SK-N-DZ (cell line): ENCODE measurements at places on chromosomes 1 and 21.

DNA sequence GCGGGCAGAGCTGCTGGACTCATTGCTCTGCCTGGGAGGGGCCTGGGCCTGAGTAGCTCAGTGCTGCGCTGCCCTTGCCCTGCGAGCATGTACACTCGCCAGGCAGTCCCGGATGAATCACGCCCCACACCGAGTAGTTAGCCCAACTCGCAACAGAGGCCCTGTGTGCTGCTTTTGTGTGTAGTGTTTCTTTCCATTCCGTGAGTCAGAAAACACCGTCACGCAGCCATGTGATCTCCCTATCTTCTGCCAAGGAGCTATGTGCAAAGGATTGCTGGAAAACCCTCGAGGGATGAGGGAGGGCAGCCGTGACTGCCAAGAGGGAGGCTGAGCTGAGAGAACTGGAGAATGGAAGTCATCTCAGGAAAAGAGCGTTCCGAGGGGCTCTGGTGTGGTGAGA is 37.3 kb downstream of the NENF start:
- DNase-seq = no peak

- DNase-seq = no peak
Measured at GRCh38 chr1:16219968-16220500, 7.6 kb upstream of the ARHGEF19 start.

GRCh38 chr1:202047977-202048376 is 37.6 kb downstream of the ELF3 start:
- no peak for DNase-seq

DNA sequence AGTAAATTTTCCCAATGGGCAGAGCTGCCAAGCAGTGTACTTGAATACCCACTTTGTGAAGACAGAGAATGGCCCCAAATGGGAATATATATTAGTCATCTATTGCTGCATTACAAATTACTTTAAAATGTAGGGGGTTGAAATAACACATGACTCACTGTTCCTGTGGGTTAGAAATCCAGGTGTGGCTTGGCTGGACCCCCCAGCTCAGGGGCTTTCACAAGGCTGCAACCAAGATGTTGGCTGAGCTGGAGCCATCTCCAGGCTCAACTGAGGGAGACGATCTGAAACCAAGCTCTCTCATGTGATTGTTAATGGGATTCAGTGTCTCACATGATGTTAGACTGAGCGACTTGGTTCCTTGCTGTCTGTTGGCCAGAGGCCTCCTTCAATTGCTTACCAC is 33.4 kb upstream of the ARHGAP29 start:
- DNase-seq = no peak

DNA sequence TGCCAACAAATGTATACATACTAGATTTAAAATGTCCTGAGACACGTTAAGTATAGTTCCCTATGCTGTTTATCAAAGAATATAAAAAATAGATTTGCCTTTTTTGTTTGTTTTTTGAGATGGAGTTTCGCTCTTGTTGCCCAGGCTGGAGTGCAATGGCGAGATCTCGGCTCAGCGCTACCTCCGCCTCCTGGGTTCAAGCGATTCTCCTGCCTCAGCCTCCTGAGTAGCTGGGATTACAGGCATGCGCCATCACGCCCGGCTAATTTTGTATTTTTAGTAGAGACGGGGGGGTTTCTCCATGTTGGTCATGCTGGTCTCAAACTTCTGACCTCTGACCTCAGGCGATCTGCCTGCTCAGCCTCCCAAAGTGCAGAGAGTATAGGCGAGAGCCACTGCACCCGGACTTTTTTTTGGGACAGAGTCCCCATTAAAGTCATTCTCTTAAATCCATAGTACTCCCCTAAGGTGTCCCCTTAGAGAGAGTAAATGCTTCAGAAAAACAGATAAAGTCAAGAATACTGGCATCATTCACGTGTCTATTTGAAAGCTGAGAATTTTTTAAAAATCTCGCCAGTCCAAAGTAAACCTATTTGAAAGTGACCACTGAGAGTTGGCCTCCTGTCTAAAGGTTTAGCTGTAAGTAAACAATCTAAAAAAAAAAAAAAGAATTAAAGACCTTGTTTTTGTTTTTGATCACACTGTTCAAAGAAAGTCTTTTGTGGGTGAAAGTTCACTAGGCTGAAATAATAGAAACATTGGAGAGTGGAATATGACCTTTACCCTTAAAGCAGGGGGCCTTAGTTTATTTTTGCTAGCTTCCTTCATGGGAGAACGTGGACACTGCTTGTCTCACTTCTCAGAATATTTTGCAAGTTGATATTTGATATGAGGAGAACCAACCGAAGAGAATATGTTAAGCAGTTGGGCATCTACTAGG is 48.0 kb upstream of the SLC16A1 start:
- DNase-seq = no peak

DNA sequence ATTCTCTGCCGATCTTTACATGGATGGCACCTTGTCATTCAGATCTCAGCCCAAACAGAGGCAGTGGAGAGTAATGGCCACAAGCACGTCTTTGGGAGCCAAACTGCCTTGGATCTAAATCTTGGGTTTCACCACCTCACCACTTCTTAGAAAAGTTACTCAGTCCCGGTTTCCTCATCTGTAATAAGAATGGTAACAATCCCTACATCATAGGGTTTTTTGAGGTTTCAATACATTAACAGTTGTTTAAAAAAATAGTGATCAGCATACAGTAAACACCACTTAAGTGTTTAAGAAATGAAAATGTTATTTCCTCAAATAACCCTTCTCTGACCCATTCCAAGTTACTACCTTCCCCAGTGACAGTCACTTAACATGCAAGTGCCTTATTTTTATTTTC is 38.5 kb upstream of the KCNA3 start:
- no peak for DNase-seq

GRCh38 chr1:64308866-64309265 is 105.4 kb downstream of the UBE2U start:
- no peak for DNase-seq

DNA sequence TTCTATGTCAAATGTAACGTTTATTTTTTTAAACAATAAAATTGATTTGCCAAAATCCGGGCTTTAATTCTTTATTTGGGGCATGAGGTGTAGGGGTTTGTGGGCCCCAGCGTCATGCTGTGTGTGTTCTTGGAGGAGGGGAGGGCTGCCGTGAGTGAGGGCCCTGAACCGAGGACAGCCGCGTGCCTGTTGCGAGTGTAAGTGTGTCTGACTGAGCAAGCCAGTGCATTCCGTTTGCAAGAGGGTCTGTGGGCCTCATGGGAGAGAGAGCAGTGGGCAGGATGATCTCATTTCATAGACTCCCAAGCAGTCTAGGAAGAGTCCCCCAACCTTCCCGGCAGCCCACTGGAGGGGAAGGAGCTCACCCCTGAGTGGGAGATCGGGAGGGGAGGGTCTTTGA is 21.4 kb upstream of the SPSB1 start:
- DNase-seq = no peak

DNA sequence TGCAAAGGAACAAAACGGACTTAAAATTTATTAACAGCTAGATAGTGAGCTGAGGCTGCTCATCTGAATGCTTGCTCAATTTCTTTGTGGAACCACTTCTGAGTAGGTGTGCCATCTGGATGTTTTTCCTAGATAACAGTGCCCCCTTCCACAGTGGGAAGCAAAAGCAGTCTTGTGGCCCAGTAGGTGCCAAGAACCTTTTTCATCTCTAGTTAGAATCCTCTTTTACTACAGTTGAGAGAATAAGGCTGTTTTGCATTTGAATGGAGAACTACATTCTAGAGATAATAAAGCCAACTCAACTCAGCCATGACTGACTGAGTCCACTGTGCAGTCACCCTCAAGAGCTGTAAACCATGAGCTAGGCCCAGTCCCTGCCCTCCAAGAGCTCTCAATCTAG is 13.3 kb downstream of the F3 start:
- DNase-seq = no peak

GRCh38 chr21:38839328-38840286 is 33.9 kb downstream of the ETS2 start:
- DNase-seq = no peak

- DNase-seq = no peak
Measured at GRCh38 chr1:203898458-203899352, 37.3 kb downstream of the SNRPE start.

- DNase-seq = peak; percentile 55
Measured at GRCh38 chr1:215111916-215112315, 29.4 kb downstream of the KCNK2 start.

DNA sequence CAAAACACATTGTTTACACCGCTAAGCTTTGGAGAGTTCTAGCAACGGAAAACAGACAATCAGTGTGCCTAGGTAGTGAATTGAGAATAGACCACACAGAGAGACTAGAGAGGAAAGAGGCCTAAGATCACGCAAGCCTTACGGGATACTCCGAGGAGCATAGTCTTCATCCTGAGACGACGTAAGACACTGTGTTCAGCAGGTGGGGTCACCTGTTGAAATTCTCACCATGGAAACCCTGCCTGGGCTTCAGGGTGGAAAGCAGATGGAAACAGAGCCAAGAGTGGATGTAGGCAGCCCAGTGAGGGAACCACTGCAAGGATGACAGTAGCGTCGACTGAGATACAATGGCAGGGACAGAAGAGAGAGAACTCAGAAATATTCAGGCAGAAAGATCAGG is 40.2 kb downstream of the COA6 start:
- DNase-seq = no peak

- DNase-seq = no peak
Measured at GRCh38 chr1:27298632-27299384, 23.2 kb upstream of the TMEM222 start.

GRCh38 chr1:177444997-177445746 is 274.4 kb downstream of the BRINP2 start:
- no peak for DNase-seq

DNA sequence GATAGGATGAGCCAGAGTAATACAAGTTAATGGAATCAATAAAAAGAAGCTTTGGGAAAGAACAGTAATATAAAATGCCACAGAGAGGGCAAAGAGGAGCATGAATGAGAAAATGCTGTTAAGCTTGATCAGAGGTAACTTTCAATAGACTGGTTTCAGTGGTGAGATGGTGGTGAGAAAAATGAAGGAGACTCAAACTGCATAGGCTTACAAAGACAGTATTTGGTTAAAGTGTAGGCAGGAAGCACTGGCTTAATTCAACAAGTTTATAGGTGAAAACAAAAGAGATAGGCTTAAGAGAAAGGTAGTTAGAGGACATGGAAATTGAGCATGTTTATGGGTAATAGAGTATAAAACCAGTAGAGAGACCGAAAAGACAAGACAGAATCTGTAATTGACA is 298.6 kb upstream of the ADAMTS5 start:
- no peak for DNase-seq

GRCh38 chr1:65253800-65254319 is 55.5 kb upstream of the DNAJC6 start:
- DNase-seq = no peak

DNA sequence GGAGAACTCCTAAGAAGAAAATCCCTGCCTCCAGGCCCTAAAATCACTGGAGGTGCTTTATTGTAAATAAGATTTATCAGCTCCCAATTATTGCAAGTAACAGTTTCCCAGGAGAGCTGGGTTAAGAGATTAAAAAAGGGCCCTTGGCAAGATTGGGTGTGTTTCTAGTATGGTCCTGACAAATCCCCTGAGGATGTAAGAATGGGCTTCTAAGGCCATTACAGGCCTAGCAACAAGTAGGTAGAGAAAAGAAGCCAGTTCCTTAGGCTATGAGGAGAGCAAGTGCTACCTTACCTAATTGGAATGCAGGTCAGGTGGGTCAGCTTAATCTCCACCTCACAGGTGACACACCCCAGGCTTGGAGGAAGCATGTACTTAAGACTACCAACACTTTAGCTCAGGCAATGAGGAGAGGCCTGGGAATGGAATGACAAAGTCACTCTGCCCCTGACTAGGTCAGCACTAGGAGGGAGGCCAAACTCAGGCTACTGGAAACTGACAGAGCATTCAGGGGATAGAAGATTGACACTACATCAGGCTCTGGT is 6.8 kb upstream of the OTUD7B start:
- no peak for DNase-seq

- DNase-seq = no peak
Measured at GRCh38 chr1:86285796-86286195, 110.3 kb downstream of the ODF2L start.

DNA sequence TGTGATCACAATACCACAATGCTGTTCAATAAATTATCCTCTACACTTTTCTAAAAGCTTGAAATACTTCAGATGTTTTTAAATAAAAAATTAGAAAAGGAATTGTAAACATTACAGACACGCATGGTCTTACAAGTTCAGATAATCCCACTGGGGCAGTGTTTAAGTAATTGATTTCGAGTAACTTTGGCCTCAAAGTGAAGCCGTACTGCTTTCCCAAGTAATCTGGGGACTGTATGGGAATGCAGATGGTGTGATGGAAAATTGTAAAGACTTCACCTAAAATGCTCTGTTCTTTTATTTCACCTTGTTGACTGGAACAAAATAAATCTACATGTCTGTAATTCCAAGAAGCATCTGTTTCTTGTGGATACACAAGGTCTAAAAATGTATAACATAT is 401.7 kb upstream of the LYPLAL1 start:
- no peak for DNase-seq

GRCh38 chr1:67479146-67479891 is 49.1 kb upstream of the SERBP1 start:
- DNase-seq = no peak

DNA sequence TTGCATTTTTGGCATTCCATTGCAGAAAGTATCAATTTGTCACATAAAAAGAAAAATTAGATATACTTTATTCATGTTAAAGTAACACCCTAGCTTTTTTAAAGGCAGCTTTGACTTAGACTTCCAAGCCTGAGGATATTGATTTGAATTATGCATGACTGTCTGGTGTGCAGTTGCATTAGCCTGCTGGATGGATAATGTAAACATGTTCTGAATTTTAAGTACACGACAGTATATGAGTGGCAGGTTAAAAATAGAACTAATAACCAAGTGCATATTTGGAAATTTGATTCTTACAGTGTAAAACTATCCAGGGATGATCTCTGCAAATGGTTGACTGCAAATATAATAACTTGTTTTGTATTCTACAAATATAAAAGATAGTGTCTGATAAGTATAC is 124.0 kb downstream of the SYT14 start:
- no peak for DNase-seq

DNA sequence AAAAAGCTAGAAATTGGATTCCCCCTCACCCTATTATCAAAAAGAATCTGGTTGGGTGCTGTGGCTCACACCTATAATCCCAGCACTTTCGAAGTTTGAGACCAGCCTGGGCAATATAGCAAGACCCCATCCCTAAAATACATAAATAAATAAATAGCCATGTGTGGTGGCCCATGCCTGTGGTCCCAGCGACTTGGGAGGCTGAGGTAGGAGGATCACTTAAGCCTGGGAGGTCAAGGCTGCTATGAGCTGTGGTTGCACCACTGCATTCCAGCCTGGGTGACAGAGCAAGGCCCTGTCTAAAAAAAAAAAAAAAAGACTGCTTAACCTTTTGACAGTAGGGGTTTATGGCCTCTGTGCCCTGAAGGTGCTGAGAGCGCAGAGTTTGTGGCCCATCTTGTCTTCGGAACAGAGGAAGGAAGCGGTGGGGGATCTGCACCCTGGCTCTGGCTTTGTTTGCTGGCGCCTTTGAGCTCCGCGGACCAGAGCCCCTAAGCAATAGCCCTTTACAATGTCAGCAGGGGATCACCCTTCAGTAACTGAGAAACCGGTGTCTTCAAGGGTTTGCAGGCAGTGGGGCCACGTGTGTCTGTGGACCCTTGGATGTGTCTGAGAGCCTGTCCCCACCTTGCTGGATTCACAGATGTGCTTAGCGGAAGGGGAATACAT is 22.1 kb downstream of the SLC2A7 start:
- DNase-seq = no peak

- no peak for DNase-seq
Measured at GRCh38 chr1:6041432-6042062, 4.1 kb upstream of the KCNAB2 start.

GRCh38 chr21:34883491-34884271 is 165.4 kb downstream of the RUNX1 start:
- DNase-seq = no peak

GRCh38 chr1:6445062-6445763 is 20.6 kb downstream of the ESPN start:
- peak; percentile 48 for DNase-seq
